ENCODE measurements at places on chromosomes 2 and 18.

DNA sequence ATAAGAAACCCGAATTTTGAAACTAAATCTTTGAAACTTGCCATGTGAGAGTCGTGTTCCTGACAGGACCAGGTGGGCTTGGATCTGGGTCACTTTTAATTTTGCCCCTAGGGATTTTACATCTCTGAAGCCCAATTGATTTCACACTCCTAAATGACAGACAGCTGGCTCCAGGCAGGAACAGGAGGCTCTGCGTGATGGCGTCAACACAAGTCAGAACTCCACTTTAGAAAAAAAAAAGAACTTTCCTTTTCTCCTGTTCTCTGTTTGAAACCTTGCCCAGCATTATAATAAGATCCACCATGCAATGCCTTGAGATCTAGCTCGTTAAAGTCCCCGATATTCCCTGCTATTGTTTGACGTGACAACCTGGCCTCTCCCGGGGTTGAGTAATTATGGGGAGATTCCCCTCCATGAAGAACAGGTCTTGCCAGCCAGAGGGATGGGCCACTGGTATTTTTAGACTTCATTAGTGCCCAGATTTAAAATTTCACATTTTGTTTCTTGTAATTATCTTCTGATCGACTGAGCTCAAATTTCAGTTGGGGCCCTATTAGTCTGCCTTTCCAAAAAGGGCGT lies 260.3 kb downstream of the KLHL29 start:
- no peak for DNase-seq

DNA sequence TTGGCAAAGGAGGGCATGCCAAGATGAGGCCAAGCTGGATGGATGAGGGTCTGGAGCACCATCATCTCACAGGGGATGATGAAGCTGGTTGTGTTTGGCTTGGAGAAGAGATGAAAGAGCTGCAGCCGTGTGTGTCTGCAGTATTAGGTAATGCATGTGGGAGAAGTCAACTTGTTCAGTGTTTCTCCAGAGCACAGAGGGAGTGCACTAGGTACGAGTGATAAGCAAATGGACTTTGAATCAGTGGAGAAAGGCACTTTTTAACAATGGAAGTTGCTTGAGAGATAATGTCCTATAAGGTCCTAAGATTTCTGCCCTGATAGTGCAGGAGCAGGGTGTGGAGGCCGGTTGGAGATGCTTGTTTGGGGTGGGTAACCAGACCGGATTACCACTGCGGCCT lies 36.0 kb downstream of the SLC14A2 start:
- DNase-seq: no peak

- DNase-seq: no peak
Measured at GRCh38 chr2:202642567-202642966, 7.8 kb downstream of the FAM117B start.

DNA sequence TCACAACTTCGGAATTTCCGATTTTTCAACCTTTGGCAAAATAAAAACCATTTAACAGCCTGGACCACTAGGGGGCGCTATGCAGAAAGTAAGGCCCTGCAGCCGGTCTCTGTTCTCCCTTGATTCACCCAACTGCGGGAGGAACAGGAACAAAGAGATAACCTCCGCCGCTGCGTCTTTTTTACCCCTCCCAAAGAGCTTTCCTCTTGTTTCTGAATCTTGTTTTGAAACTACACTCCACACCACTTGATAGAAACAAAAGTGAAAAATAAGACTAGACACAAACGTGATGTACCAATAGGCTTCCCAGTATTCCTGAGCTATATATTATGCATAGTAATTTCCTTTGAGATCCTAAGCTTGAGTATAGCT lies 231.2 kb downstream of the MYO3B start:
- DNase-seq: peak; percentile 61

DNA sequence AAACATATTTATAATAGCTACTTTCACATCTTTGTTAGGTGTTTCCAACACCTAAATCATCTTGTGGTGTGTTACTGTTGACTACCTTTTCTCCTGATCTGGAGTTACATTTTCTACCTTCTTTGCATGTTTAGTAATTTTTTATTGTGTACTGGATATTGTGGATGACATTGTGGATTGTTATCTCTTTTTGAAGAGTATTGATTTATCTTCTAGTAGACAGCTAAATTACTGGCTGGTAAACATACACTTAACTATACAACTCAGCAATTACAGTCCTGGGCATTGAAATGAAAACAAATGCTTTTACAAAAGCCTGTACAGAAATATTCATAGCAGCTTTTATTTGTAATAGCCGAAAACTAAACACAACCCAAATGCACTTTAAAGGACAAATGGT lies 150.8 kb downstream of the PTRHD1 start:
- no peak for DNase-seq

DNA sequence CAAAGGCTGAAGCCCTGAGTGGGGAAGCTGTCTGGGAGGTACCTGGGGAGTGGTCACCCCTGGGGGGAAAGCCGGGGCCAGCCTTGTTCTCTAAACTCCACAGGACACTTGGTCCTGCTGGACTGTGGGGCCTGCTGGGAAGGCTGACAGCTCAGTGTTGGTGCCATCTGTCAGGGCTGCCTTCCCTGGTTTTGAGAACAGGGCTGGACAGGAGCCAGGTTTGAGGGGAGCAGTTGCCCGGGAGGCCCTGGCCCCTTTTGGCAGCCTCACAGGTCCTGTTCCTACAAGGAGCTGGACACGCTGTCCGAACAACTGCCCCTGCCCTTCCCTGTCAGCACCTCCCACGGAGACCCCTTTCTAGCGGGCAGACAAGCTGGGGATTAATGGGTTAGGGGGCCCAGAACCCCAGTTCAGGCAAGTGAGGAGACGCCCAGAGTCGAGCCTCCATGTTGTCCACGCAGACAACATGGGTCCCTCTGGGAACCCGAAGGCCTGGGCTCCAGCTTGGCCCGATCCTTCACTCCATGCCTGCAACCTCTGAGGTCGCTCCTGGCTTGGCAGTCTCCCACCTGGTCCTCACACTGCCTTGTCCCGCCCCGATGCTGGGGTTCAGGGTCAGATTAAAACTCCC lies 40.8 kb downstream of the ATOH8 start:
- DNase-seq: no peak

GRCh38 chr2:186543561-186544131 lies 46.2 kb upstream of the ITGAV start:
- no peak for DNase-seq

DNA sequence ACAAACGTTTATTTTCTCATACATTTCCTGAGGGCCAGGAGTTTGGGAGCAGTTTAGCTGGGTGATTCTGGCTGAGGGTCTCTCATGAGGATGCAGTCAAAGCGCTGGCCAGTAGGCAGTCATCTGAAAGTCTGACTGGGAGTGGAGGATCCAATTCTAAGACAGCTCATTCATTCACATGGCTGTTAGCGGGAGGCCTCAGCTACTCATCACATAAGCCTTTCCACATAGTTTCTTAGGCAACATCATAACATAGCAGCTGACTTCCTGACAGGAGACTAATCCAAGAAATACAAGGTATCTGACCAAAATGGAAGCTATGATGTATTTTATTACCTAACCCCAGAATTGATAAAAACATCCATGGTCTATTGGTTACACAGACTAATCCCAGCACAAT lies 2.9 kb upstream of the MRPL44 start:
- no peak for DNase-seq

DNA sequence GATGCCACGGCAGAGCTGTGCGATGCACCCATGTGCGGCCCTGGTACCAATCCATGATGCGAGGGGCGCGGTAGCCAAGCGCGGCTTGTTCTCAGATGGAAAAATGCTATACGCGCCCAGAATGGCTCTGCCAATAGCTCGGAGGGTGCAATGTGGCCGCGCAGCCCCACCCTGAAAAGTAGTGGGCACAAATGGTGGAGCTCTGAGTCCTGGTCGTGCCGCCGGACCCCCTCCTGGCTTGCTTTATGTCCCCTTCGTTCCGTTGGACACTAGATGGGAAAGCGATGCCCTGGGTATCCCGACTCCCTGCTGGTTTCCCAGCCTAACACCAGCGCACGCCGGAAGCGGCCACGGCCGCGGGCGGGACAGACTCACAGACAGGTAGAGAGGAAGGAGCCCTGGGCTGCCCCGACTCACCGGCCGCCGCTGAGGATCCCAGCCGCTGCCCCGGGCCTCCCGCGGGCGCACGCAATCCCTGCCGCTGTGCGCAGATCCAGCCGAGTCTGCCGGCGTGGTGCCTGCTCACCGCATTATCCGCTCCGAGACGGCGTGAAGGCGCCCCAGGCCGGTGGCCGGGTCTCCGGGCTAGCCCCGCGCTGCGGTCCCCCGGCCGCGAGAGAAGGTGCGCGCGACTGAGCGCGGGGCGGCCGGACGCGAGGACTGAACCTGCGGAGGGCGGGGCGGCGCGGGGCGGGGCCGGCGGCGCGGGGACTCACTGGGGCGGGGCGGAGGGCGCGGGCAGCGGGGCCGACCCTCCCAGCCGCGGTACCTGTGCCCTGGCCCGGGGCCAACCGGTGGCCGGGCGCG lies at the start of gene CDC42EP3:
CDC42EP3 (minus strand) TSS at position 634 of the 807 bp plus-strand sequence. CDS start 25,055 bp downstream, outside the sequence.
- DNase-seq: peak; percentile 25

- no peak for DNase-seq
Measured at GRCh38 chr18:56112013-56112749, 524.2 kb upstream of the TCF4 start.

- DNase-seq: no peak
Measured at GRCh38 chr18:9022397-9023155, 79.9 kb upstream of the NDUFV2 start.

- peak; percentile 64 for DNase-seq
Measured at GRCh38 chr2:218406949-218407618, 7.4 kb downstream of the CTDSP1 start.

- DNase-seq: no peak
Measured at GRCh38 chr18:73880387-73880786, 267.2 kb downstream of the FBXO15 start.

GRCh38 chr2:157182834-157183396 lies 74.6 kb upstream of the GALNT5 start:
- no peak for DNase-seq

DNA sequence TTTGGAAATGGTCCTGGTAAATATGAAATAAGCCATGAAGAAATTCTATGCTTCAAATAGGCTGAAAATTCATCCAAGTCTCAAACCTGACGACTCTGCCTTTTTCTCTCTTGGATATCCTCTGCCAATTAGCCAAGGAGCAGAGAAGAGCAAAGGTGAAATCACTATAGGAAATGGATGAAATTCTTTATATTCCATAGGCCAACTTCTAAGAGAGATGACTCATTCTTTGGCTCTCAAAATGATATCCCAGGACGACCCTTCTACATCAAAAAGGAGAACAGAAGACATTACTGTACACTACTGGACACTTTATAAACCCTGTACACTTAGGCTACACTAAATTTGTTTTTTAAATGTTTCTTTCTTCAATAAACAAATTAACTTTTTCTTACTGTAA lies 22.7 kb downstream of the PDE1A start:
- DNase-seq: no peak

GRCh38 chr2:160165996-160166395 lies 34.1 kb downstream of the ITGB6 start:
- no peak for DNase-seq

DNA sequence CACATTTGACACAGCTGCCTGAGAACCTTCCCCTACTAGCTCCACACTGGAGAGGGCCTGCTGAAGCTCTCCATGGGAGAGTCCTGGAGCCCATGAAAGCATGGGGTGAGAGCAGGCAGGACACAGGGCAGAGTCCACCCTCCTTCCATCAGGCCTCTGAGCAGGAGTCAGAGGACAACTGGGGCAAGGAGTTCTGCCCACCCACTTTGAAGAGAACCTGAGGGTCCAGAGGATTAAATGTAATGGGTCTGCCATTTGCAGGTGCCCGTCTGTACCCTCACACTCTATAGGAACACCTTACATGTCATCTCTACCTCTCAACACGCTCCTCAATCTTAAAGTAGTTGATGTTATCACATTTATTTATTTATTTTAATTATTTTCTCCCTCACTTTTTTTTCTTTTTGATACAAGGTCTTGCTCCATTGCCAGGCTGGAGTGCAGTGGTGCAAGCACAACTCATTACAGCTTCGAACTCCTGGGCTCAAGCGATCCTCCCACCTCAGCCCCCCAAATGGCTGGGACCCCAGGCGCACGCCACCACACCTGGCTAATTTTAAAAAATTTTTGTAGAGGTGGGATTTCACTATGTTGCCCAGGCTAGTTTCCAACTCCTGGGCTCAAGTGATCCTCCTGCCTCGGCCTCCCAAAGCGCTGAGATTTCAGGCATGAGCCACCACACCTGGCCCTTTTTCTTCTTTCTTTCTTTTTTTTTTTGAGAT lies 10.2 kb downstream of the ADRA2B start:
- DNase-seq: no peak

DNA sequence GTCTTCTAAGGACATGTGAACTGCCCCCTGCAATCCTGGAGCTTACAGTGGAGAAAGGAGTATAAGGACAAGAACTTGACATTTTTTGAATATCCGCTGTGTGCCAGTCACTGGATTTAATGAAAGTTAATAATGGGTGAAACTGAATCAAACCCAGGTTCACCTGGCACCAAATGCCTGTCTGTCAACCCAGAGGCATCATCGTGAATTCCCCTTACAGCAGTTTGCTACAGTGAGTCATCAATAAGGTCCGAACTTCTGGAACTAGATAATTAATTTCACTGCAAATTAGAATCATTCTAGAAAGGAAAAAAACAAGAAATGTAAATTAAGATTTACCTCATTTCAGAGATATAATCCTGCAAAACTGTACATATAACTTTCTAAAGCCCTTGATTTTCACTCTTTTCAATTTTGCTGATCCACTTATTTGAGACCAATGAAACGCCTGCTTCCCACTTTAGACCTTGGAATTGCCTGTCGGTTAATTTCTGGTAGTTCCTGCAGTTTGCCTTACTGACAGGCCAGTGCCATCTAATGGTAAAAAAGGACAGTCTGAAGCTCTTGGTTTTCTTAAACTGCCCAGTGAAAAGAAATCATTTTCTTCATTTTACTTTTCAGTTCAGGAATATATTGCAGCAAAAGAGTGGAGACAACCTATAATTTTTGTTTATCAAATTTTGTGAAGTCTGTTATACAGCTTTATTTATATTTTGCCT lies 8.2 kb downstream of the DSG2 start:
- DNase-seq: no peak

GRCh38 chr2:224444021-224444420 lies 42.1 kb upstream of the FAM124B start:
- no peak for DNase-seq

DNA sequence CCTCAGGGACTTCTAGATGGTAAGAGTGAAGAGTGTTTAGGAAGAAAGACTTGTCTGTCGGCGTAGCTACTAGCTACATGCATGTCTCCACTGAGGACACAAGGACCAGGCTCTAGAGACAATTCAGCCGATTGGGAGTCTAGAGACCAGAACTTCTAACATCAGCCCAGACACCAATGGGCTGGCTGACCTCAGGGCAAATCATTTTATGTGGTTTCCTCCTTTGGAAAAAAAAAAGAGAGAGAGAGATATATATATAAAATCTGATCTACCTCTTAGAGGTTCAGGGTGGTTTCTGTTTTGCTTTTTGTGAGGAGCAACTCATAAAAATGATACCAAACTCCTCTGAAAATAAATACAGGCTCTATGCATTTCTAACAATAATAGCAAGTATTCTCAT lies 212.8 kb downstream of the BCL2 start:
- DNase-seq: no peak

GRCh38 chr18:52426462-52426861 lies 86.5 kb downstream of the DCC start:
- no peak for DNase-seq
